ENCODE measurements at places on chromosomes 16 and 17.

DNA sequence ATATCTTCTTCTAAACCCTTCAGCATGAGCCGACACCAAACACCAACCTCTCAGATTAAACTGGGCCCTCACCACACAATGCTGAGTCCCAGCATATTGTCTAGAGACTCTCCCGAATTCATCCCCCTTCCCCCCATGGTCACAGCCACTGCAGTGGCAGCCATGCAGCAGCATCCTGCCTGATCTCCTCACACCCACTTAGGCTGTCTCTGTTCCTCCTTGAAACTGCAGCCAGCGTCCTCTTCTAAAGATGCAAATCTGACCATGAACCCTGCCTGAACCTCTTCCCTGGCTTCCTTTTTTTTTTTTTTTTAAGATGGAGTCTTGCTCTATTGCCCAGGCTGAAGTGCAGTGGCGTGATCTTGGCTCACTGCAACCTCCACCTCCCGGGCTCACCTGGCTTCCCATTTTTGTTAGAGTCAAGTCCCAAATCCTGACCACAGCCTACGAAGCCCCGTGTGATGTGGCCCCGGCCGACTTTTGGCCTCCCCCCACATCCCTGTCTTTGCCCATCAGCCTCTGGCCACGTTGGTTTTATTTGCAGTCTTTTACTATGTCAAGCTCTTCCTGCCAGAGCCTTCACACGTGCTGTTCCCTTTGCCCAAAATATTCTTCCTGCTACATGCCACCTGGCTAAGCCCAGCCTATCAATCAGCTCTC is 2.8 kb downstream of the FA2H start:
- DNase-seq, result no peak

GRCh38 chr16:28309811-28310311 is 17.5 kb downstream of the SBK1 start:
- DNase-seq, result no peak

DNA sequence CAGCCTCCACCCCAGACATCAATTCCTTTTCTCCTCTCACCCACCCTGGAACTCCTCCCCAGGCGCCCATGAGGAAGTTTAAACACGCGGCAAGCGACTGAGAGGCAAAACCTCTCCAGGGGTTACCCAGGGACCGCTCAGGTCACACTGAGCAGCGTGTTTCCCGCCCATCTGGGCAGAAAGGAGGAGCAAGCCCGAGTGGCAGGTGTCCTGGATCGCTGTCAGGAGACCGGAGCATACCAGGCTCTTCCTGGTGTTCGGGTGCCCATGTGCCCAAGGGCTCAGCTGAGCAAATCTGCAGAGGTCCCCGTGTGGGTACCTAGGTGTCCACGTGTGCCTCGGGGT is 491 bp downstream of the SLC25A19 start:
- peak; percentile 55 for DNase-seq

DNA sequence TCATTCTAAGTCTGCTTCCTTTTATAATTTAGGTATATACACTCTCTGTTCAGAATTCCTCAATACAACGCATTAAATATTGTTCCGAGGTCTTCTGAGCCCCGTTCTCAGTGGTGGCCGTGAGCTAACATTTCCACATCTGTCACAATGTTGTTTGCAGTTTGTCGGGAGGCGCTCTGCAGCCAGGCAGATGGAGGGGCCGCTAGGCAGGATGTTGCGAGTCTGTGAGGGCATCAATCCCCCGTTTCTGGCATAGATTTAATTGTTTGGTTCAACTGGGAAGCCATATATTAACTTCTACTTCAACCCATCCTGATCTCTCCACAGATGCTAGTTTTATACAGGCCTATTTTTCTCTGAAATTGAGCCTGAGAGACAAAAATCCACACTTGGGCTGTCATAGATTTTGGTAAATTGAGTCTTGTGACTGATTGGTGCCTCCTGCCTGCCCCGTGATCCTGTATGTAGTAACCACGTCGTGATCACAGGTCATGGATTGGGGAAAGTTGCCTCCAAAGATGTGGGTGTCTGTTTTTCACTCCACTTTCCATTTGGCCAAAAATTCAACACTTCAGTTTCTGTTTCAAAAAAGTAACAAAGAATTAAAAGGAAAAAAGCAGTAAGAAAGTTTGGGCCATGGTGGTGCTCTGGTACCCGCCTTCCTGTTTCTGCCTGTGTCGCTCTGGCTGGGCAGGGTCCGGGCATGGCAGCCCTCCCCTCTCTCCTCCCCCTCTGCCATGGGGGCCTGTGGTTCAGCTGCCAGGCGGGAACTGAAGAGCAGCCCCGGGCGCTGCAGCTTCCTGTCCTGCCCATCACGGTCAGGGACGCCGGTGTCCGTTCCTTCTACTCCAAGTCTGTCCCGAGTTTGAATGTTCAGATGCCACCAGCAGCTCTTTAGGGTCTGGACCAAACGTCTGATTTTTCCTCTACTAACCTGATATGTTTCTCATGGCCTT is 41.5 kb downstream of the RPTOR start:
- no peak for DNase-seq

DNA sequence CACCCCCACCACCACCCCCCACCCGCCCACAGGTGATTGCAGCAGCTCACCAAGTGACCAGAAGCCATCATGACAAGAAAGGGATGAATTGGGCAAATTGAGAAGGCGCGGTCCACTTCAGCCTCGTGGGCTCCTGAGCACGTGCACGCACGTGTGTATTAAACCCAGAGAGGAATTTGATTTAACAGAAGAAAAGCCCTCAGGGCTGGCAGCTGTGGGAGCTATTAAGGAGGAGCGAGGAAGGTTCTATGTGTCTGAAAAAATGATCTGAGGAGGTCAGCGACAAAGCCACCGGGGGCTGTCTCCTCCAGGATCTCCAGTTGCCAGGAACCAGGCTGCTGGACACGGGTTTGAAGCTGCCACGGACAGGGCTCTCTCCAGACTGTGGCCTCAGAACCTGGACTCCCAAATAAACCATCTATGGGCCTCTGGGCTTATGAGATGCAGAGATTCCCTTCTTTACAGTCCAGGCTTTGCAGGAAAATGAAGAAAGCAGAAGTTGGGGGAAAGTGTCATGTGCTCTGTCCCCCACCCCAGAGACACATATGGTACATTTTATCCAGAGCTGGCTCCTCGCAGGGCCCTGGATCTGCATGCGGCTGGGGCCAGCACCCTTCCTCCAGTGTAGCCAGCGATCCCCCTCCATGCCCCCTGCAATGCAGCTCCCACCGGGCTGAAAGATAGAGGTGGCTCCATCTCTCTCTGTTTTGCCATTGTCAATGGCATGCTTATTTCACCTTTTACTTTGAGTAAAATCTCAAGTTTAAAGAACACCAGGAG is 219.7 kb upstream of the RPL38 start:
- no peak for DNase-seq

GRCh38 chr16:79635488-79635887 is 35.0 kb upstream of the MAF start:
- no peak for DNase-seq

- no peak for DNase-seq
These were observed 361.3 kb downstream of the FOXL1 start for GRCh38 chr16:86939609-86940008.

DNA sequence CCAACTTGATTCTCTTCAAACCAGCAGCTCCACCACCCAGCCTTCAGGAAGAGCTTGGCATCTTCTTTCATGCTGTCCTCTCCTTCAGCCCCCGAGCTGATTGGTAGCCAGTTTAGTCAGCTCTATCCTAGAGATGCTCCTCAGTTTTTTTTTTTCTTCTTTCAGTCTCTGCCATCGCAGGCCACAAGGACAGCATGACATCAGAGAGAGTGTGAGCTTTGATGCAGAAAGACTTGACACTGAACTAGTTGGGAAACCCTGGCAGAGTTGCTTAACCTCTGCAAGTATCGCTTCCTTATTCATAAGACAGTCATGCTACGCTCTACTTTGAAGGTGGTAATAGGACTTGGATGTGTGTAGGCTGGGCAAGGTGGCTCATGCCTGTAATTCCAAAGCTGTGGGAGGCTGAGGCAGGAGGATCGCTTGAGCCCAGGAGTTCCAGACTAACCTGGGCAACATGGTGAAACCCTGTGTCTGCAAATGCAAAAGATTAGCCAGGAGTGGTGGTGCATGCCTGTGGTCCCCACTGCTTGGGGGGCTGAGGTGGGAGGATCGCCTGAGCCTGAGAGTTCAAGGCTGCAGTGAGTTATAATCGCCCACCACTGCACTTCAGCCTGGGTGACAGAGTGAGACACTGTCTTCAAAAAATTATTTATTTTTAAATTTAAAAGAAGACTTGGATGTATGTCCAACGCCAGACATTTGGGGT is 2.6 kb downstream of the CD300LB start:
- no peak for DNase-seq
